Esophagus muscularis mucosa (tissue), 4 donors: ENCODE measurements at places on chromosomes 6 and 20. TPM values are rescaled to one million over a fixed set of nuclear protein-coding genes. Genes with fewer than 3 reads are reported as not detected.

GRCh38 chr6:20978151-20978614 lies 443.9 kb downstream of the CDKAL1 start:
- DNase-seq: no peak

DNA sequence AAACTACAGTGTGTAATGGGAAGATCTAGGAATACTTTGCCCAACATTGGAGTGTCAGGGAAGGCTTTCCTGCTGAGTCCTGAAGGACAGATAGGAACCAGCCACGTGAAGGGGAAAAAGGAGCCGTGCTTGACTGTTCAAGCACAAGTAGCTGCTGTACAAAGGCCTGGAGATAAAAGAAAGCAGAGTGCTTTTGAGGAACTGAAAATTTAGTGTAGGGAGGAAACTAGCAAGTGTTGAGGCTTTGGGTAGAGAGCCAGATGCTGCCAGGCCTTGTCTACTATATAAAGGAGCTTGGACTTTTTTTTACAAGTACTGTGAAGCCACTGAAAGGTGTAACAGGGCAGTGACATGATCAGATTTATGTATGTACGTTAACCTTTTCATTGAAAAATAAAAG lies 39.0 kb downstream of the DSE start:
- DNase-seq: no peak

GRCh38 chr20:61593516-61593915 lies 341.5 kb downstream of the CDH4 start:
- no peak for DNase-seq

DNA sequence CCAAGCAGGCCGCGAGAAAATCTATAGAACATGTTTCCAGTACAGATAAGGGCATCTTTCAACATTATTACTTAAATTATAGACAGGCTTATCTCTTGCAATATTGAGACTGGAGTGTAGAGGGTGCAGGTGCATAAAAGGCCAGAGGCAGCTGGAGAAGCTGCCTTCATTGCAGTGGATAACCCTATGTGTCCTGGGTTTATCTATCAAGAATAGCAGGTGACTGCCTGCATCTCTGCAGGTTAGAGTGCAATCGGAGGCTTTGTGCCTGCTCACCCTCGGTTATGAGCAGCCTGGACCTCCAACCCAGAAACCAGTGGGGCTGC lies 28.7 kb upstream of the ECI2 start:
- no peak for DNase-seq

DNA sequence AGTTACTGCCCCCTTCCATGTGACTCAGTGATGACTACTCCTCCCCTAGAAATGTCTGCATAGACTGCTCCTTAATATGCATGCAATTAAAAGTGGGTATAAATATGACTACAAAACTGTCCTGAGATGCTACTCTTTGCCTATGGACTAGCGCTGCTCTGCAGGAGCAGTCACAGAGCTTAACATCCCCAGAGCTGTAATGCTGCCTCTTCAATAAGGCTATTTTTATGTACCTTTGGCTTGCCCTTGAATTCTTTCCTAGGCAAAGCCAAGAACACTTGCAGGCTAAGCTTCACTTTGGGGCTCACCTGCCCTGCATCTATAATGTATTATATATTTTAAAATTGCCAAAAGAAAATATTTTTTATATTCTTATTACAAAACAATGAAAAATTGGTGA lies 299.1 kb downstream of the CLVS2 start:
- DNase-seq: no peak

The NKX2-4 gene
- not detected for total RNA-seq

The WFDC12 gene
- not detected for total RNA-seq

The ADGRB3 gene
- total RNA-seq: 5.8 TPM

DNA sequence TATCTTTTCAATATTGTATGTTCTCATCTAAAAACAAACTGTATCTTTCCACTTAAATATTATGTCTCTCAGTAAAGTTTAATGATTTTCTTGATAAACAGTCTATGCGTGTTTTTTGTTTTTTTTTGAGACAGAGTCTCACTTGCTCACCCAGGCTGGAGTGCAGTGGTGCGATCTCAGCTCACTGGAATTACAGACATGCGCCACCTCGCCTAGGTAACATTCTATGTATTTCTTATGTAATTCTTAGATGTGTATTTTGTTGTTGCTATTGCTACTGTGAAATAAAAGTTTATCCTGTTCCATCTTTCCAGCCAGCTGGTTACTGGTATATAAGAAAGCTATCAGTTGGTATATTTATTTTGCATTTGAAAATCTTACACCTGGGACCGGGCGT lies 29.4 kb downstream of the ABHD12 start:
- no peak for DNase-seq
